ENCODE measurements at places on chromosomes 5 and 9.

- no peak for DNase-seq
These were observed 5.5 kb upstream of the TNFSF15 start for GRCh38 chr9:114811301-114811700.

GRCh38 chr5:111116550-111116949 lies 24.4 kb downstream of the WDR36 start:
- DNase-seq: no peak

GRCh38 chr9:97954550-97954989 lies 16.6 kb upstream of the HEMGN start:
- no peak for DNase-seq

- DNase-seq: peak; percentile 75
These were observed 15.7 kb downstream of the CDC14B start for GRCh38 chr9:96604004-96604319.

DNA sequence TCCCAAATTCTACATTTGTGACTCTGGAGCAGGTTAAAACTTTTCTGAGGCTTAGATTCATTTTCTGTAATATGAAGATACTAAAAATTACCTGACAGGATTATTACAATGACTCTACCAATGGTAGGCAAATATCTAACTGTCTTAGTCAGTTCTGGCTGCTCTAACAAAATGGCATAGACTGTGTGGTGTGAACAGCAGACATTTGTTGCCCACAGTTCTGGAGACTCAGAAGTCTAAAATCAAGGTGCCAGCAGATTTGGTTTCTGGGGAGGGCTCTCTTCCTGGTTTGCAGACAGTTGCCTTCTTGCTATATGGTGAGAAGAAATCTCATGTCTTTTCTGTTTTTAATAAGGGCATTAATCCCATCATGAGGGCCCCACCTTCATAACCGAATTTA lies 245.1 kb downstream of the MAST4 start:
- no peak for DNase-seq

- no peak for DNase-seq
These were observed 24.9 kb downstream of the TAS2R1 start for GRCh38 chr5:9605041-9605838.

DNA sequence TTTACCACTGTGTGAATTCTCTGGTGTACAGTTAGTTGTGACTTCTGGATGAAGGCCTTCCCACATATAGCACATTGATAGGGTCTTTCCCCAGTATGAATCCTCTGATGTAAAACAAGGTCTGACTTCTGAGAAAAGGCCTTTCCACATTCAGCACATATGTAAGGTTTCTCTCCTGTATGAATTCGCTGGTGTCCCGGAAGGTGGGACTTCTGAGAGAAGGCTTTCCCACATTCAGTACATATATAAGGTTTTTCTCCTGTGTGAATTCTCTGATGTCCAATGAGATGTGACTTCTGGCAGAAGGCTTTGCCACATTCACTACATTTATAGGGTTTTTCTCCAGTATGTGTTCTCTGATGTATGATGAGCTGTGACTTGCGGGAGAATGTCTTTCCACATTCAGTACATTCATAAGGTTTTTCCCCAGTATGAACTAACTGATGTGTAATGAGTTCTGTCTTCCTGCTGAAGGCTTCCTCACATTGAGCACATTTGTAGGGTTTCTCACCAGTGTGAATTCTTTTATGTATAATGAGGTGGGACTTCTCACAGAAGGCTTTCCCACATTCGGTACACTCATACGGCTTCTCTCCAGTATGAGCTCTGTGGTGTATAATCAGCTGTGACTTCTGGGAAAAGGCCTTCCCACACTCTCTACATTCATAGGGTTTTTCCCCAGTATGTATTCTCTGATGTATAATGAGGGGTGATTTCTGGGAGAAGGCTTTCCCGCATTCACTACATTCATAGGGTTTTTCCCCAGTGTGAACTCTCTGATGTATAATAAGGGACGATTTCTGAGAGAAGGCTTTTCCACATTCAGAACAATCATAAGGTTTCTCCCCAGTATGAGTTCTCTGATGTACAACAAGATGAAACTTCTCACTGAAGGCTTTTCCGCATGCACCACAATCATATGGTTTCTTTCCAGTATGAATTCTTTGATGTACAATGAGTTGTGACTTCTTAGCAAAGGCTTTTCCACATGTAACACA lies 9.1 kb downstream of the ZNF300 start:
- no peak for DNase-seq

GRCh38 chr9:91736311-91736710 lies 213.7 kb downstream of the ROR2 start:
- no peak for DNase-seq

DNA sequence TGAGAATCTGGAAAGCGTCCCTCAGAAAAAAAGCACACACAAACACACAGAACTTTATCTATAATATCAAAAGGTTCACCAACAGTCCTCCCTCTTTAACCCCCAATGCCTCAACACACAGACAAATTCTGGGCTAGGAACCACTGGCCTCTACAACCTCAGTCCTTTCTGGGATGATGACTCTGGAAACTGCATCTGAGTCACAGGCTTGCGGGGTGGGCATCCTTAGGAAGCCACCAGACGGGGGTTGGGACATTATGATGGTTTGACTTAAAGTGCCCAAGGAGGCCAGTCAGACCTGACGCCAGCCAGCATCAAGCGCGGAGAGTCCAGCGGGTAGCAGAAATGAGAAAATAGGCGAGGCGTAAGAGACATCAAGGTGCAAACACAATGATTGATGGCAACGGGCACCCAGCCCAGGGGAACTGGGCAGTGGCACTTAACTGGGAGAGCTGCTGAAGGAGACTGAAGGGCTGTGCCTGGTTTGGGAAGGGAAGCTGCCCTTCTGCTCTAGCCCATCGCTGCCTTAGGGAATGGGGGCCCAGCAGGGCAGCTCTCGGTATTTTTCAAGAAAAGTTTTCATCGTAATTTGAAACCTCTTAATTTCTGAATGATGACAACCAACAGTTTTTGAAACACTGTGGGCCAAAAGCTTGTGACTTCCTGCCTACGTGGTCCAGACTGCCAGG lies 20.7 kb downstream of the SPRY4 start:
- no peak for DNase-seq

- DNase-seq: peak; percentile 50
These were observed 105.8 kb downstream of the ADAMTS2 start for GRCh38 chr5:179239256-179240135.

GRCh38 chr9:121741228-121741918 lies 89.9 kb downstream of the DAB2IP start:
- no peak for DNase-seq

- no peak for DNase-seq
These were observed 143.6 kb downstream of the MRPS30 start for GRCh38 chr5:44952376-44952775.

DNA sequence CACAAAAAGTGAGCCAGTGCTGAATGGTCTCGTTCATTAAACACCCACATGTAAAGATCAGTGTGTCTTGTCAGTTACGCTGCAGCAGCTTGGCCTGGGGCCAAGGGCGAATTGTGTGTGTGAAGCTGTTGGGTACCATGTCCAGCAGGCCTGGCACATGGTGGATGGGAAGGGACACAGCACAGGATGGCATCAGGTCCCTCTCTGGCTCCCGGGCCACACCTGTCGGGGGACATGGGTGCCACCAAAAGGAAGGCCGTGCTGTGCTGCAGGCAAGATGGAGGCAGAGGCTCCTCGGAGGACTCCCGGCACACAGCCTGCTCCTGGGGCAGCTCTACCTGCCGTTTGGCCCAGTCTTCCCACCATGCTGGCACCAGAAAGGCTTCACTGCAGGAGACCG lies 32.0 kb downstream of the NKD2 start:
- peak; percentile 51 for DNase-seq

DNA sequence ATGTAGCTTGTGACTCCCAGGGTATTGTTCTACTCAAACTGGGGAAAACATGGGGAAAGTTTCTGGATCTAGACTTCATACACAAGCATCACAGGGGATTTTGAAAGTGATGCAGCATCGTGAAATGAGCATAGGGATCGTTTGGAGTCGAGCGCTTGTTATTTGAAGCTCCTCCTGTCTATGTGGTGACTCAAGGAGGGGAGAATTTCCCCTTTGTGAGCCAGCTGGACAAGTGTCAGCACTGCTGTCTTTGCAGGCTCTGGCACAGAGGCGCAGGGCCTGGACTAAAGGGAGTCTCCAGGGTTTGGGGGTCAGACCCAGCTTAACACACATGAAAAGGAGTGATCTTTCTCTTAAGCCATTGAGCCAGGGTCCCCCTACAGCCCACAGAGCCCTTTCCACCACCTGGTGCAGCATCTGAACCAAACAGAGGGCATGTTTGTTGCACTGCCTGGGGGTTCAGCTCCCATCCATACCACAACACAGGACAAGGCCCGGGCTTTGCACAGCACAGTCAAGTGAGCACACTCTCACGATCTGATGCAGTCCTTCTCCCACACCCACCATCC lies 51.0 kb downstream of the IRF1 start:
- DNase-seq: peak; percentile 94
